ENCODE measurements at places on chromosomes 2 and 18. TPM values are rescaled to one million over a fixed set of nuclear protein-coding genes. Genes with fewer than 3 reads are reported as not detected.

ARL6IP6 gene
- 20.0 TPM for total RNA-seq

LYPD6 gene
- 5.2 TPM for total RNA-seq

RAB6D gene
- total RNA-seq, result under 0.01 TPM

UPP2 gene
- total RNA-seq, result not detected

CERKL gene
- total RNA-seq, result under 0.01 TPM

CHRNA1 gene
- 0.32 TPM for total RNA-seq

RAB17 gene
- total RNA-seq, result 0.43 TPM

SLC14A1 gene
- total RNA-seq, result 0.86 TPM

KRTCAP3 gene
- total RNA-seq, result not detected

IL36B gene
- total RNA-seq, result not detected
